ENCODE measurements at places on chromosomes 7 and 10.
A peak's percentile ranks its signal among the peaks of the same experiment; 100 is the strongest.

DNA sequence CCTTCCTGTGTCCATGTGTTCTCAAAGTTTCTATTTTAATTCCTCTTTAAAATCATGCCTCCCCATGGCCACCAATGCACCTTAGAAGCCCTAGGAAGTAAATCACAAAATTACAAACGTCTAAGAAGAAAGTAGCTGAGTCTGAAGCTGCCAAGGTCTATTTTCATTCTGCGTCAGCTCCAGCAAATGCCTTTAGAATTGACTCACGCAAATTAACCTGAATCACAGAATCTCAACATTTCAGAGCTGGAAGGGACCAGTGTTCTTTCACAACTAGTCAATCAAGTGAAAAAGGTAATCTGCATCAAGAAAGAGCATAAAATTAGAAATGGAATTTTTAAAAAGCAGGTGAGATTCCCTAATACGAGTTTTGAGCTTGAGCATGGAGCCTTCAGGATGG is 1017.6 kb downstream of the SORCS3 start:
- DNase-seq: no peak

DNA sequence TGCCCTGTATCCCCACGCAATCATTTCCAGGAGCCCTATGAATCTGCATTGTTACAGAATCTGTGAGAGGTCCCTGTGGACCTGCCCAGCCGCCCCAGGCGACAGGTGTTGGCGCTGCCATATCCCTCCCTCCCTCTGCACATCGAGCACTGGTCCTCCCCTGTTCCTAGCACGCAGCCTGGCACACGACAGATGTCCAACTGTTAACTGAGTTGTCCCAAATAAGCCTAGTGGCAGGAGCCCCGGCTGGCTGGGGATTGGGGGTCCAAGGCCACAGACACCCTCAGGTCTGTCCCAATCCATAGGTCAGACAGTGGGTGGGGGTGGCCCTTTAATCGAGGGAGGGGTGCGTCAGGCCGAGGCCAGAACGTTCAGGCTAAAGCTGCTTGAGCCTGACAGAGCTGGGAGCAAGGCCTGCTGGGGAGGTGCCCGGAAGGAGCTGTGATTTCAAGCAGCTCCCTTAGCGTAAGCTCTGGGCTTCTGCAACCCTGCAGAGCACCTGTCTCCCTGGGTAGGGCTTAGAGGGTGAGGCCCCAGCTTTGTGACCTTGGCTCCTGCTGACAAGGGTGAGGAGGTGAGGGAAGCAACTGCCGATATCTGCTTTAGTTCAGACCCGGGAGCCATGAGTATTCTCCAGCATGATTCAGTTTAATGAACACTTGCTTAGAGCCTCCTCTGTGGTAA is 40.1 kb downstream of the ADRA2A start:
- no peak for DNase-seq

DNA sequence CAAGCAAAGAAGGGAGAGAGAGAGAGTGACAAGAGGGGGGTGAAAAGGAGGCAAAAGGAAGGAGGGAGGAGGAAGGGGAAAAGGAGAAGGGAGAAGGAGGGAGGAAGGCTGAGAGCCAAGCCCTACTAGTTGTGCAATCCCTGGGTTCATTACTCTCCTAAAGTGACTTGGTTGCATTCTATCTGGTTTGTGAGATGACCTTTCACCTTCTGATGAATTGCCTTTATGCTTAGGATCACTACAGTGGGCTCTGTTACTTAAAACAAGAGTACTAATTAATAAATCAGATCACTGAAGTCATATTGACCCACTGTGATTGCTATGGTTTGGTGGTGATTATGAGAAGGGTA is 144.9 kb downstream of the KIF20B start:
- DNase-seq: no peak

GRCh38 chr7:114856625-114857024 is 65.3 kb upstream of the MDFIC start:
- no peak for DNase-seq

DNA sequence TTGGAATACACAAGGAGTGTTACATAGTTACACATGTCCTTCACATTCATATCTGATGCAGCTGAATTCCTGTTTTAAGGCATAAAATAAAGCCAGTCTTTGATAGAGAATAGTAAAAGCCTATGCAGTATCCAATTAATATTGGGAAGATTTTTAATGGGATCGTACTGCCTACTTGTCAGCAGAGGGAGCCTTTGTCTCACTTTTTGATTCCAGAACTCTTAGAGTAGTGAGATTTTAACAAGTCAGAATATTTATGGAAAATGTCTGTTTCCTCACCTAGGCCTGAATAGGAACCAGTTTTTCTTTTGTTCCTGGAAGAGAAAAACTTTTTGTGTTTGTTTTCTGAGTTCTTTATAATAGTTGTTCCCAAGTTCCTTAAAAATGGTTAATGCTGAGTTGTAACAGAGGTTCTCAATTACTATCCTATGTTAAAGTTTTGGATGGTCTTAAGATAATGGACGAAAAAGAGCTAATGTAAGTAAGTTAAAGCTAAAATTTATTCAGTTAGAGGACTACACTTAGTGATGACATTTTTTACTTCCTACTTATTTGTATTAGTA is 114.0 kb downstream of the BBS9 start:
- DNase-seq: peak; percentile 71

GRCh38 chr10:46559231-46559671 is 2.8 kb upstream of the GPRIN2 start:
- no peak for DNase-seq

- DNase-seq: peak; percentile 33
Observed at GRCh38 chr10:70722820-70723424, 50.6 kb downstream of the ADAMTS14 start.

- peak; percentile 53 for DNase-seq
Observed at GRCh38 chr7:130877236-130877990, 143.4 kb upstream of the KLF14 start.

DNA sequence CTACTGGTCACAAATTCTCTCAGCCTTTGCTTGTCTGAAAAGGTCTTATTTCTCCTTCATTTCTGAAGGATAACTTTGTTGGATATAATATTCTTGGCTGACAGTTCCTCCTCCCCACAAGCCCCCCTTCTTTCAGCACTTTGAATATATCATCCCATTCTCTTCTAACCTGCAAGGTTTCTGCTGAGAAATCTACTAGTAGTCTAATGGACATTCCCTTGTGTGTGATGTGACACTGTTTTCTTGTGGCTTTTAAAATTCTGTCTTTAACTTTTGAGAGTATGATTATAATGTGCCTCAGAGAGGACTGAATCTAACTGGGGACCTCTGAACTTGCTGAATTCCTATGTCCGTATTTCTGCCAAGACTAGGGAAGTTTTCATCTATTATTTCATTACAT is 104.3 kb downstream of the RSU1 start:
- no peak for DNase-seq

Data from RKO (cell line).